ENCODE measurements at places on chromosomes 16 and 17. TPM values are rescaled to one million over a fixed set of nuclear protein-coding genes. Genes with fewer than 3 reads are reported as not detected.

- H3K27me3 ChIP-seq: no peaks in the 10 kb centered on the region
- H3K4me1 ChIP-seq: no peaks in the 10 kb centered on the region
- H3K4me3 ChIP-seq: no peak overlapping the region
- no peaks in the 10 kb centered on the region for H3K36me3 ChIP-seq
- H3K27ac ChIP-seq: no peak overlapping the region
- DNase-seq: no peak
These were observed 73.6 kb downstream of the GPRC5B start for GRCh38 chr16:19810817-19811731.

- H3K4me3 ChIP-seq: peak overlapping the region; percentile 89
- peaks cover 54% of the 10 kb centered on the region for H3K4me1 ChIP-seq
- peaks cover 24% of the 10 kb centered on the region for H3K36me3 ChIP-seq
- H3K27me3 ChIP-seq: no peaks in the 10 kb centered on the region
These were observed 316 bp downstream of the DLG4 start for GRCh38 chr17:7219229-7219811.

- no peak for DNase-seq
- H3K4me3 ChIP-seq: no peak overlapping the region
- no peaks in the 10 kb centered on the region for H3K4me1 ChIP-seq
- no peak overlapping the region for H3K27ac ChIP-seq
- peaks cover 30% of the 10 kb centered on the region for H3K27me3 ChIP-seq
These were observed 15.5 kb upstream of the C1QL1 start for GRCh38 chr17:44983563-44983962.

- H3K4me1 ChIP-seq: peaks cover 11% of the 10 kb centered on the region
- H3K27me3 ChIP-seq: no peaks in the 10 kb centered on the region
- no peak overlapping the region for H3K27ac ChIP-seq
- DNase-seq: no peak
- no peak overlapping the region for H3K4me3 ChIP-seq
These were observed 16.1 kb upstream of the GSDMA start for GRCh38 chr17:39946551-39947330.

GRCh38 chr17:5418858-5419355 lies 555 bp downstream of the NUP88 start:
- H3K4me3 ChIP-seq: peak overlapping the region; percentile 98
- peaks cover 40% of the 10 kb centered on the region for H3K36me3 ChIP-seq
- H3K27ac ChIP-seq: peak overlapping the region; percentile 100
- DNase-seq: peak; percentile 80

GRCh38 chr16:79712276-79712675 lies 111.7 kb upstream of the MAF start:
- H3K27ac ChIP-seq: no peak overlapping the region
- no peaks in the 10 kb centered on the region for H3K27me3 ChIP-seq

GRCh38 chr17:41813152-41813680 lies 412 bp downstream of the FKBP10 start:
- no peak for DNase-seq
- H3K27me3 ChIP-seq: peaks cover 2% of the 10 kb centered on the region
- no peak overlapping the region for H3K27ac ChIP-seq
- peaks cover 22% of the 10 kb centered on the region for H3K4me1 ChIP-seq

DNA sequence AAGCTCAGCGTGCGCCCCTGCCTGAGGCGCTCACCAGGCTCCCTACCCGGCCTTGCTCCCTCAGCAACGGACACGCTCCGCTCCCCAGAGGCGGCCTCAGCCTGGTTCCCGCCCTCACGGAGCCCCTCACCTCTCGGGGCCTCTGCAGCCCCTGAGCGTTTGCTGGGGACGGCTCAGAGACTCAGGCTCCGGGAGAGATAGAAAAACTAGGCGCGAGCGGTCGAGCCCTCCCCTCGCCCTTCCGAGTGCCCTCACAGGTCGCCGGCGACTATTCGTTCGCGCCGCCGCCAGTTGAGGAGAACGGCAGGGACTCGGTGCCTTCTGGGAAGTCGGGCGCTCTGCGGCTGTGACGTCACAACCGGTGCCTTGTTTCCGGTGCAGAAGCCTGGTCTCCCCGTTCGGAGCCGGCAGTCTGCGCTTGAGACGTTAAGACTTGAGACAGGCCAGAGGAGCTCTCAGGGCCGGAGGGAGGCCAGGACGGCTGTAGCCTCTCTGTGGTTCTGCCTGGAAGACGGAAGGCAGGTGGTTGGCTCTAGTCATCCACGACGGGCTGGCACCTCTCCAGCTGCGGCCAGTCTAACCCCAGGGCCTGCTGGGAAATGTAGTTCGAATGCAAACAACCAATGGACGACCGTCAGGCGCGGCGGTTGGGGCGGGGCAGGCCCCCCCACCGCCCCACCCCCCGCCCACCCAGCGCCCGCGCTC lies at the start of gene ZNF200:
Gene ZNF200, minus strand, starts transcription at position 302 of the 705 bp plus-strand sequence. CDS start 1,403 bp downstream, outside the sequence.
- peaks cover 30% of the 10 kb centered on the region for H3K4me1 ChIP-seq
- peaks cover 39% of the 10 kb centered on the region for H3K36me3 ChIP-seq
- peak; percentile 98 for DNase-seq
- H3K4me3 ChIP-seq: peak within 1 kb of the TSS; percentile 89

DNA sequence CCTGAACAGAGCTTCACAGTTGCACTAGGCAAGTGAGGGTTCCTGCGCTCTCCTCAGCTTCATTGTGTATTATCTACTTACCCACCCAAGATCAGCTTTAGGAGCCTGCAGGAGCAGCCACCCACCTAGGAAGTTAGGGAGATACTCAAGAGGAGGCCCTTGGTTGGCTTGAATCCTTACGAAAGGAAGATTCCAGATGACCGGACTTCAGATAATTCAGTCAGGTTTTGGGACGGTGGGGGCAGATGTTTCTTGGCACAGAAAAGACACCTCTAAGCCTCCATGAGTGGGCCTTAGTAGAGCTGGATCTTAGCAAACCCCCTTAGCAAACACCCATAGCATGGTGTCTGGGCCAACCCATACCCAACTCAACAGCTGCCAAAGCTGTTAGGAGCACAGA lies 2.4 kb upstream of the CBFB start:
- no peak for DNase-seq
- peaks cover 15% of the 10 kb centered on the region for H3K36me3 ChIP-seq
- H3K4me1 ChIP-seq: peaks cover 16% of the 10 kb centered on the region
- H3K4me3 ChIP-seq: no peak overlapping the region
- no peak overlapping the region for H3K27ac ChIP-seq

GRCh38 chr17:63491977-63492618 lies 15.2 kb downstream of the ACE start:
- no peak for DNase-seq
- no peaks in the 10 kb centered on the region for H3K27me3 ChIP-seq
- no peak overlapping the region for H3K27ac ChIP-seq
- no peak overlapping the region for H3K4me3 ChIP-seq
- H3K36me3 ChIP-seq: no peaks in the 10 kb centered on the region

GRCh38 chr16:69544088-69544487 lies 21.7 kb upstream of the NFAT5 start:
- no peak for DNase-seq
- H3K36me3 ChIP-seq: no peaks in the 10 kb centered on the region
- H3K4me1 ChIP-seq: no peaks in the 10 kb centered on the region

- no peak for DNase-seq
- no peaks in the 10 kb centered on the region for H3K36me3 ChIP-seq
- peaks cover 14% of the 10 kb centered on the region for H3K4me1 ChIP-seq
- peak overlapping the region; percentile 23 for H3K4me3 ChIP-seq
- H3K27me3 ChIP-seq: peaks cover 71% of the 10 kb centered on the region
- no peak overlapping the region for H3K27ac ChIP-seq
These were observed 763 bp upstream of the SOX9 start for GRCh38 chr17:72119873-72120641.

- peaks cover 3% of the 10 kb centered on the region for H3K27me3 ChIP-seq
- no peak overlapping the region for H3K4me3 ChIP-seq
- H3K4me1 ChIP-seq: peaks cover 2% of the 10 kb centered on the region
- DNase-seq: no peak
- no peak overlapping the region for H3K27ac ChIP-seq
- H3K36me3 ChIP-seq: no peaks in the 10 kb centered on the region
These were observed 6.1 kb downstream of the ABR start for GRCh38 chr17:1173432-1174262.

- no peaks in the 10 kb centered on the region for H3K36me3 ChIP-seq
- H3K27ac ChIP-seq: no peak overlapping the region
- no peaks in the 10 kb centered on the region for H3K27me3 ChIP-seq
- no peak overlapping the region for H3K4me3 ChIP-seq
- DNase-seq: no peak
- H3K4me1 ChIP-seq: no peaks in the 10 kb centered on the region
These were observed 14.4 kb downstream of the B9D1 start for GRCh38 chr17:19348081-19348650.

- H3K27me3 ChIP-seq: peaks cover 17% of the 10 kb centered on the region
- H3K4me3 ChIP-seq: no peak overlapping the region
- no peaks in the 10 kb centered on the region for H3K4me1 ChIP-seq
- H3K27ac ChIP-seq: no peak overlapping the region
- H3K36me3 ChIP-seq: no peaks in the 10 kb centered on the region
These were observed 322.5 kb downstream of the PMP22 start for GRCh38 chr17:14942526-14943190.

GRCh38 chr17:7220593-7221277 lies 997 bp downstream of the ACADVL start:
- H3K36me3 ChIP-seq: peaks cover 24% of the 10 kb centered on the region
- H3K27ac ChIP-seq: peak overlapping the region; percentile 90
- no peaks in the 10 kb centered on the region for H3K27me3 ChIP-seq
- H3K4me1 ChIP-seq: peaks cover 41% of the 10 kb centered on the region

GRCh38 chr17:62186841-62187240 lies 121.8 kb upstream of the MED13 start:
- no peaks in the 10 kb centered on the region for H3K36me3 ChIP-seq
- no peaks in the 10 kb centered on the region for H3K4me1 ChIP-seq
- H3K27me3 ChIP-seq: no peaks in the 10 kb centered on the region
- DNase-seq: no peak
- no peak overlapping the region for H3K4me3 ChIP-seq
- no peak overlapping the region for H3K27ac ChIP-seq

DNA sequence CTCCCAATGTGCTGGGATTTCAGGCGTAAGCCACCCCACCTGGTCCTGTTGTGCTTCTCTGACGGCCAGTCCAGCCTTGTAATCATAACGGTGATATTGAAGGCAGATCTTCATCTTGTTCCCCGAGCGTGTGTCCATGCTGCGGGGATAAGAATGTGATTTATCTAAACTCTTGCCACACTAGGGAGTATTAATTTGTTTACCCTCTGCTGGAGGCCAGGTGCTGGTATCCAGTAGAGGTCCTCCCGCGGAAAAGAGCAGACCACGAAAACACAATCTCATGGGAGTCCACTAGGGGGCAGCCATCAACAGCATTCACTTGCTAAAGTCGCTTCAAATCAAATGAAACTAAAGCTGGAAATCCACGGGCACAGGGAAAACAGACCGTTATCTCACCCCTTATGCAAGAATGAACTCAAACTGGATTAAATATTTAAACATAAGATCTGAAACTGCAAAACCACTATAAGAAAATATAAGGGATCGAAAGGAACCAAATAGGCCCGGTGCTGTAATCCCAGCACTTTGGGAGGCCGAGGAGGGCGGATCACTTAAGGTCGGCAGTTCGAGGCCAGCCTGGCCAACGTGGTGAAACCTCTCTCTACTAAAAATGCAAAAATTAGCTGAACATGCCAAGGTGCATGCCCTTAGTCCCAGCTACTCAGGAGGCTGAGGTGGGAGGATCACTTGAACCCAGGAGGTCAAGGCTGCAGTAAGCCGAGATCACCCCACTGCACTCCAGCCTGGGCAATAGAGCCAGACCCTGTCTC lies 22.3 kb upstream of the RBBP6 start:
- peaks cover 4% of the 10 kb centered on the region for H3K4me1 ChIP-seq
- no peaks in the 10 kb centered on the region for H3K36me3 ChIP-seq
- no peak overlapping the region for H3K27ac ChIP-seq

GRCh38 chr16:27410761-27411160 lies 8.8 kb downstream of the IL21R start:
- no peak for DNase-seq
- H3K27me3 ChIP-seq: no peaks in the 10 kb centered on the region

GRCh38 chr17:44556832-44557606 lies at the start of gene FZD2:
Gene FZD2, plus strand, starts transcription at chr17:44557484. Its CDS starts 205 bp downstream, at chr17:44557689.
- H3K27ac ChIP-seq: no peak within 1 kb of the TSS
- H3K27me3 ChIP-seq: peaks cover 63% of the 10 kb centered on the region
- H3K4me1 ChIP-seq: peaks cover 18% of the 10 kb centered on the region

GRCh38 chr16:10992797-10993196 lies 48.4 kb downstream of the CLEC16A start:
- H3K27me3 ChIP-seq: no peaks in the 10 kb centered on the region
- H3K4me3 ChIP-seq: peak overlapping the region; percentile 4

DNA sequence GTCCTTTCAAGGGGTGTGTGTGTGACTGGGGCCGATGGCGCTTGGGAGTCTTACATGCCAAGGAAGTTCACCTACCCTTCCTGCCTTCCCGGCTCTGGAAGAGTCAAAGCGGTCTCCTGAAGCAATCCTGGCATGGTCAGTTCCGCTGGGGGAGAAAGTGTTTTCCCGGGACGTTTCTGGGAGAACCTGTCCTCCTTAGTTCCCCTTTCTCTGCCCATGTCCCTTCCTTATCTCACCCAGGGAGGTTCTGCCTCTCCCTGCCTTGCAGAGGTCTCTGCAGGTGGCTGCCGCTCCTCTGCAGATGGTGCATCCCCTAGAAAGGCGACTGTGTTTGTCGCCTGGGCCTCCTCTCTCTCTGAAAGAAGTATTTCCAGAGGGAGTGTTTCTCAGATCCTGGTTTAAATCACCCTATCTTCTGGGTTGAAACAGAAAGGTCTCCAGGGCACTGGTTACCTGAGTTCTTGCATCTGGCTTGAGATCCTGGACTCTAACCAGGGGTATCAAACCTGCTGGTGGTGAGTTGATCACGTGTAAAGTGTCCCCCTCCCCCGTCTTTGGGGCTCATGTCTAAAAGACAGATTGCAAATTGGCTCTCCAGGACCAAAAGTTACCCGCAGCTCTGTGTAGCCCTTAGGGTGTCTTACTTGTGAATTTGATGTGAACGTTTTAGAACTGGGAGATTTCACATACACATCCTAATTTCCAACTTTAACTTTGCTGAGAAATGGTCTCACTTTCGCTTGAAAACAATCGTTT lies 1.9 kb downstream of the PRKCB start:
- peaks cover 2% of the 10 kb centered on the region for H3K27me3 ChIP-seq

GRCh38 chr17:58238147-58238634 lies at the start of gene LPO:
Gene LPO, plus strand, starts transcription at chr17:58238584. Its CDS starts 4,396 bp downstream, at chr17:58242980.
- H3K27me3 ChIP-seq: peaks cover 40% of the 10 kb centered on the region
- H3K27ac ChIP-seq: no peak within 1 kb of the TSS
- H3K4me3 ChIP-seq: no peak within 1 kb of the TSS
- no peaks in the 10 kb centered on the region for H3K36me3 ChIP-seq

MMP25 gene
- 0.91 TPM for total RNA-seq

NOG gene
- total RNA-seq: 2.6 TPM

ADAD2 gene
- total RNA-seq: 0.18 TPM

CCL4 gene
- total RNA-seq: 311 TPM

SSTR5 gene
- total RNA-seq: not detected

PRDM7 gene
- total RNA-seq: not detected

CD79B gene
- 19.8 TPM for total RNA-seq

CRYBA1 gene
- total RNA-seq: not detected

CACNG1 gene
- not detected for total RNA-seq

PMP22 gene
- 0.16 TPM for total RNA-seq

Data from activated CD4-positive, alpha-beta T cell treated with anti-CD3 and anti-CD28 coated beads for 36 hours (primary cell).